ENCODE measurements at places on chromosomes 12 and 14.

DNA sequence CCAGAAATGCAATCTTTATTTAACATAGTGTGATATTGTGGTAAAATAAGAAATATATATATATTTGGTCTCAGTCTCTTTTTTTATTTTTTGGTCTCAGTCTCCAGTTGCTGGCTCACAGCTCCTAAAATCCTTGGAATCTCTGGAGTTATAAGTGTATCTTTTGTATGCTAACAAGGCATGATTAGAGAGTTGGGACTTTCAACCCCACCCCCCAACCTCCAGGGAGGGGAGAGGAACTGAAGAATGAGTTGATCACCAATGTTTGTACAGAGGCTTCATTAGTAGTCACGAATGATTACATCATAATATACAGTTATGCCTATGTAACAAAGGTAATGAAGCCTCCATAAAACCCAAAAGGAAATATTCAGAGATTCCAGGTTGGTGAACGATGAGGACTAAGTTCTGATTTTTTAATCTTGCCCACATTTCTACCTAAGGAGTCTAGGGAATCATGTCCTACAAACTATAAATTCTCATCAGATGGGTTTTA, 22.8 kb upstream of the LALBA start:
- DNase-seq: no peak

- no peak for DNase-seq
Measured at GRCh38 chr12:96456265-96456974, 33.0 kb upstream of the CFAP54 start.

DNA sequence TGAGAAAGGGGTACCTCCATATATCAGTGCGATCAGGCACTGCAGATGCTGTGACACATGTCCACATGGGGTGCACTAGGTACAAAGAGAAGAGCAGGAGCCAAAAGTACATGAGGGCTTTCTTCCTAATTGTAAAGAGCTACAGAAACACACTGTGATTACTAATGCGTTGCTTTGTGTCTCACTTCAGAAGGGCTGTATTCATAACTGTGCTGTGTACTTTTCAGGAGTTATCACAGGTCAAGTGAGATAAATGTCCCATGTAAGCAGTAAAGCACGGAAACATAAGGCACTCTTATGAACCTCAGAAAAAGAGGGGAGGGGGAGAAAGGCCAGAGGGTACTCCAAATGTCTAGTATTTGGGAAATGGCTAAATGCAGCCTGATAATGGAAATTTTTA, 10.6 kb downstream of the SPRING1 start:
- DNase-seq: no peak

DNA sequence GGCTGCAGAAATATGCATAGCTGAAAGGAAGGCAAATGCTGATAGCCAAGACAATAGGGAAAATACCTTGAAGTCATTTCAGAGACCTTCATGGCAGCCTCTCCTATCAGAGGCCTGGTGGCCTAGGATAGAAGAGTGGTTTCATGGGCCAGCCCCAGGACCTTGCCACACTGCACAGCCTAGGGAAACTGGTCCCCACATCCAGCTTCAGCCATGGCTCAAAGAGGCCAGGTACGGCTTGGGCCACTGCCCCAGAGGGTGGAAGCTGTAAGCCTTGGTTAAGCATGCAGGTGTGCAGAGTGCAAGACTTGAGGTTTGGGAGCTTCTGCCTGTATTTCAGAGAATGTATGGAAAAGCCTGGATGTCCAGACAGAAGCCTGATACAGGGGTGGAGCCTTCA, 101.0 kb upstream of the KITLG start:
- DNase-seq: no peak

DNA sequence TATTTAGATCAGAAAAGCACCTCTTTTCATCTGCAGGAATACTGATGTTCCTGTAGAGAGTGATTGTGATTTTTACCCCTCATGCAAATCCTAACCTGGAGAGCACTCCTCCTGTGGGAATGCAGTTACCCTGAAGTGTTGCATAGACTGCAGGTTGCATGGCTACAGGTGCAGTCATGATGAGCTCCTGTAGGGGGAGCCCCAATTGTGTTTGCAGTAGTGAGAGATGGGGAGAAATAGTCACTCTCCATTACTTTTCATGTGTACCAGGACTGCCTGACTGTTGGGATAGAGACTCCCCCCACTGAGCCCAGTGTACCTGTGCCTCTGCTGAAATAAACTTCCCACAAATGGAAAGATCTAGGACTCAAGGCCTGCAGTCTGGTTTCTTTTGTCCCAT, 1086.5 kb downstream of the SLC6A15 start:
- no peak for DNase-seq

DNA sequence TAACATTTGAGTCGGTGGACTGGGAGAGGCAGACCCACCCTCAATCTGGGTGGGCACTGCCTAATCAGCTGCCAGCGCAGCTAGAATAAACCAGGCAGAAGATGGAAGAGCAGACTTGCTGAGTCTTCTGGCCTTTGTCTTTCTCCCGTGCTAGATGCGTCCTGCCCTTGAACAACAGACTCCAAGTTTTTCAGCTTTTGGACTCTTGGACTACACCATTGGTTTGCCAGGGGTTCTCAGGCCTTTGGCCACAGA, 27.2 kb upstream of the DNM1L start:
- DNase-seq: no peak

DNA sequence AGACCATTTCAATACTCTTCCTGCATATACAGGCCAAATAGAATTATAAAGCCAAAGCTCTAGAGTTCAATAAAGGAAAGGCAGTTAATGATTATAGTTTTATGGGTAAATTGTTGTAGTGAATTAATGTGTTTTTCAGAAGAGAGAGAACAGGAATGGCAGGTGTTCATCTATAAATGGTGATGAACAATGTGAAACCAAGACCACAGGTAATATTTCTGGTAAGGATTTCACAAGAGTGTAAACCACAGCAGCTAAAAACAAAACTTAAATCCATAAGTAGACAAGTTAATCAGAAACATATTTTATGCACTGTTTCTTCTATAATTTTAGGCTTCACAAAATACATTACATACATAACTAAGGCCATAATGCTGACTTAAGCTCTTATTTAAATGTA, 204.4 kb downstream of the SYT1 start:
- no peak for DNase-seq

DNA sequence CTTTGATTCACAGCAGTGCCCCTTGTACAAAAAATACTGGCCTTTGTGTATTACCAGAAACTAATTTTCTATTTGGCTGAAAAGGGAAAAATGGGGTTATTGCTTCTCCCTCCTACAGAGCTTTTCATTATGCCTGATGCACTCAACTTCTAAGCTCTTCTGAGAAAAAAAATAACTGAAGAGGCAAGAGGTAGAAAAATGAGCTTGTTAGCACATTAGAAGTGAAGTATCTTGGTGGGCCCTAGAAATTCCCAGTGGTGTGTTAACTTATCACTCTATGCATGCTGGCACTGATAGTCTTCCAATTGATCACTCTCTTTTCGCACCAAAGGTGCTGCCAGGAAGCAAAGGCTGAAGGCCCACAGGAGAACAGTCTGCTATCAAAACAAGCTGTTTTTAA, 17.1 kb downstream of the INSM2 start:
- no peak for DNase-seq

DNA sequence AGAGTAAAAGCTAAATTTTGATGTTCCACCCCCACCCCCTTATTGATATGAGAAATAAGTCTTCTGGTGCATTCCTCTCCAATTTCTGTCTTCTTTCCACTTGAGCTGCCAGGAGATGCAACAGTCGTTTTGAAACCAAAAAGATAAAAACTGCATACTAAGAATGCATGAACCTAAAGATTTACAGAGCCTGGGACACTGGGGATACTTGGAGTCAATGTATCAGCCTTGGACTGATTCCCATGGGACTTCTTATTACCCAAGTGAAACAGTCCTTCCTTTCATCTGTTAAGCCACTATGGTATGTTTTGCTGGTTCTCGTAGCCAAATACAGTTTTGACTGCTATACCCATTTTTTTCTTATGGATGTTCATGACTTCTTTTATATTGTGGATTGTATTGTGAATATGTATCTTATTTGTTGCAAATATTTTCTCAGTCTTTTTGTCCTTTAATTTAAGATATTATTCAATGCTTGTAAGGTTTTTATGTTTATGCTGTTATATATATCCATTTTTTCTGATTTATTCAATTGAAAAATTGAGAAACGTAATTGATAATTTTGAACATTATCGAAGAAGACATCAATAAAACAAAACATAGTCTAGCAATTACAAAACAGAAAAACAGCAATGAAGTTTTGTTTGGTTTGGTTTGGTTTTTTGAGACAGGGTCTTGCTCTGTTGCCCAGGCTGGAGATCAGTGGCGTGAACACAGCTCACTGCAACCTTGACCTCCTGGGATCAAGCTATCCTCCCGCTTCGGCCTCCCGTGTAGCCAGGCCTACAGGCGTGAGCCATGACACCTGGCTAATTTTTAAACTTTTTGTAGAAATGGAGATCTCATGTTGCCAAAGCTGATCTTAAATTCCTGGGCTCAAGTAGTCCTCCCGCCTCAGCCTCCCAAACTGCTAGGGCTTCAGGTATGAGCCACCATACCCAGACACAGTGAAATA, 85.4 kb upstream of the ETV6 start:
- DNase-seq: no peak

GRCh38 chr14:49892301-49892635, 614 bp upstream of the ARF6 start:
- peak; percentile 35 for DNase-seq

DNA sequence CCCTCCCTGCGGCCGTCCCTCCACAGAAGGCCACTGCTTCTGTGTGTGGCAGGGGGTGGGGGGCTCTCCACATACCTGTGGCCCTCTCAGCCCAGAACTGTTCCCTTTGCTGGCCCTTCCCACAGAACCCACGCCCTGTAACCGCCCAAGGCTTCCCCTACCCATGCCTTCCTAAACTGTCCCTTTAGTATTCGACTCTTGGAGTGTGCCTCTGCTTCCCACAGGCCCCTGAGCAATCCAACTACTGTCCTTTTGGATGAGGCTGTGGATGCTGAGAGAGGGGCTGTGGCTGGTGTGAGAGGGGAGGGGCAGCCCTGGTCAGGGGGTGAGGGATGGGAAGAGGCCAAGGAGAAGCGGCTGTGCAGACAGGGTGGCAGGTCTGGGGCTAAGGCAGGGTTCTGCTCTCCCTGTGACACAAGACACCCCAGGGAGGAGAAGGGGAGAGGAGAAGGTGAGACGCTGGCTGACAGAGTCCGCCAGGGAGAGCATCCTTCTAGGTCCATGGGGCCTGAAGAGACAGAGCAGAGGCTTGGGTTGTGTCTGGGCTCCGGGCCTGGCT, 46.0 kb downstream of the DLK1 start:
- no peak for DNase-seq

DNA sequence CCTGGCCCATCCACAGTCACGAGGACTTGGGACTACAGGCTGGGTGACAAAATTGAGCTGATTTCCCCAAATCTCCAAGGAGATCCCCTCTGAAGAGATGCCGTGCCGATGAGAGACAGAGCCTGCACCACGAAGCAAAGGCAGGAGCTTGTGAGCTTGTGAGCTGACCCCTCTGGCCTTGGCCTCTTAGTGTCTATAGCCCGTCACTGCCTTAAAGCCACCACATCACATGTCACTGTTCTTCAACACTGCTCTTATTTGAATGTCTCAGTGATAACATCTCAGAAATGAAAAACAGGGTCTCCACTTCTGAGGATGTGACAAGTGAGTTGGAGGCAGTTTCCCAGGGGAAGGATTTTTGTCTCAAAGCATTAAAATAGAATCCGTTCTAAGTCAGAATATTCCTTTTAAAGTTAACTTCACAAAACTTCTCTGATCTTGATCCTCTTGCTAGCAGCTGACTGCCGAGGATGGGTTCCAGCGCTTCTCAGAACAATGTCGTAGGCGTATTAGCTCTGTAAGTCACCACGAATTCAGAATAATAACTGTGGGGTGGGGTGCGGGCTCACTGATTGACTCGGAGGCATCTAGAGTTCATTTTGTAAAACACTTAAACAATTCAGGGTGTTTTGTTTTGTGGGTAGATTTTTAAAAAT, 37.5 kb downstream of the CHST11 start:
- peak; percentile 70 for DNase-seq

GRCh38 chr12:114812384-114812783, 128.4 kb upstream of the TBX3 start:
- no peak for DNase-seq

- DNase-seq: no peak
Measured at GRCh38 chr14:101446387-101446969, 114.8 kb upstream of the DIO3 start.

DNA sequence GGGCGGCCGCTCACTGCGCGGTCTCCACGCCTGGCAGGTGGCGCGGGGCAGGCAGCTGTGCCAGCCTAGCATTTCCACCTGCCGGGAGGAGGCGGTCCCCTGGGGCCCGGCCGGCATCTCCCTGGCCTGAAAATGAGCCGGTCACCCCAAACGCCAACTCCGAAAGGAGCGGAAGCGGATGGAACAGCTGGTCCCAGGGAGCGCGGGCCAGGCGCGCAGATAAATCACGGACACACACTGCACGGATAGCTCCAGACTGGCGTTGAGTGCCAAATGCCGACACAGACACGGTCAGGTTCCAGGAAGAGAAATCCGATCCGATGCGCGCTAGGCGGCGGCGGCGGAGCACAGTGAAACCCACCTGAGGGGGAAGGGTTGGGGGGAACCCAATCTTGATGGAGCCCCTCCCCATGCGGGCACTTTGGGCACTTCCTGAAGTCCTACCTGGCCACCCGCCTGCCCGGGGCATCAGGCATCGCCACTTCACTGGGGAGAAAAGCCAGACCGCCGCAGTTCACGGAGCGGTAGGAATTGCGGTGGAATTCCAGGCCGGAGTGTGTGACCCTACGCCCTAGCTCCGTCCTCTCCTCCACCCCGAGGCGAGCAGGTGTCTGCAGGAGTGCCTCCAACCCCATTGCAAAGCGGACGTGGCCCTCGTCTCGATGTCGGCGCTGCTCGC, 624 bp upstream of the PLEKHD1 start:
- no peak for DNase-seq

DNA sequence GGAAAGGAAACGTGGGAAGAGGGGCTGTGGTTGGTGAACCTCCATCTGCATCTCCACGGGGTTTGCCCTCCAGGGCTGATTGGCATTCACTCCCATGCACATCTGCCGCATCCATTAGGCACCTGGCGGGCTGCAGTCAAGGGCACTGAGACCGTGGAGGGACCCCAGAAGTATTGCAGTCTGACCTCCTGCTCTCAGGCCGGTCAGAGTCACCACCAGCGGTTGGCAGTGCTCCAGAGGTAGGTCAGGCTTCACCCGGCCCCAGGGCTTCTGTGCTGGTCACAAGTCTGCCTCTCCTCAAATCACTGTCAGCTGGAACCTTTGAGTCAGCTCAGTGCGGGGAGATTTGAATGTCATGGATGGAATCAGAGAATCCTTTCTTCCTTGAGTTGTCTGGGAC, 132.3 kb downstream of the PAPOLA start:
- no peak for DNase-seq
